ENCODE measurements at places on chromosomes 7 and 10.

- DNase-seq, result no peak
Observed at GRCh38 chr7:35691827-35692307, 3.1 kb downstream of the HERPUD2 start.

GRCh38 chr10:129951101-129951969 lies 12.7 kb downstream of the EBF3 start:
- no peak for DNase-seq

GRCh38 chr7:130814778-130815335 lies 80.8 kb upstream of the KLF14 start:
- DNase-seq, result no peak

DNA sequence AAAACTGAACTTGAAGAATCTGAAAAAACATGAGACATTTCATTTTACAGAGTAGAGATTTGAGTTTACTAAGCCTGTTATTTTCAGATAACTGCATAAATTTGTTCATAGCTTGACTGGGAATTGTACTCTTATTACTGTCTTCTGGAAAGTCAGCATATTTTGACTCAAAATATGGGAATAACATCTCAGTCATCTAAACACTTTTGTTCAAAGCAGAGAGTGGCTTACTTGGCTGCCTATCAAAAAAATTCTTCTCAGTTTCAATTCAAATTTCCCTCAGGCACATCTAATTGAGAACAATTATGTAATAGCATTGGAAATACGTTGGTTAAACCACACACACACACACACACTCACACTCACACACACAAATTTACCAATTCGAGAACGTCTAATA lies 384.6 kb downstream of the ARL4A start:
- no peak for DNase-seq
